MCF 10A (cell line): ENCODE measurements at places on chromosomes 6 and 20.
A peak's percentile ranks its signal among the peaks of the same experiment; 100 is the strongest.

DNA sequence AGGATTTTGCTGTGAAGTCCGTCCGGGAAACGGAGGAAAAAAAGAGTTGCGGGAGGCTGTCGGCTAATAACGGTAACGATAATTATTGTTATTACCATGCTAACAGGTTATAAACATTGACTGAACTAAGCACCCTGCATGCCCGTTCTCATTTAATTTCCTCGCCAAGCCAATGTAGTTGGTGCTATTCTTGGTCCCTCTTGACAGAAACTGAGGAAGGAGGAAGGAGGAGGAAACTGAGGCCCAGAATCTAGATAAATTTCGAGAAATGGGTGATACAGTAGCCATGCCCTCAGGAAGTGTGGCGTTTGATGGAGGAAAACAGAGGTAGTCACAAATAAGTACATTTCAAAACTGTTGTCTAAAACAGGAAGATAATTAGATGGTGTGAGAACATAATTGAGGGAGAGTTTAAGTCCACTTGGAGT is 474 bp downstream of the TPX2 start:
- no peak for DNase-seq

DNA sequence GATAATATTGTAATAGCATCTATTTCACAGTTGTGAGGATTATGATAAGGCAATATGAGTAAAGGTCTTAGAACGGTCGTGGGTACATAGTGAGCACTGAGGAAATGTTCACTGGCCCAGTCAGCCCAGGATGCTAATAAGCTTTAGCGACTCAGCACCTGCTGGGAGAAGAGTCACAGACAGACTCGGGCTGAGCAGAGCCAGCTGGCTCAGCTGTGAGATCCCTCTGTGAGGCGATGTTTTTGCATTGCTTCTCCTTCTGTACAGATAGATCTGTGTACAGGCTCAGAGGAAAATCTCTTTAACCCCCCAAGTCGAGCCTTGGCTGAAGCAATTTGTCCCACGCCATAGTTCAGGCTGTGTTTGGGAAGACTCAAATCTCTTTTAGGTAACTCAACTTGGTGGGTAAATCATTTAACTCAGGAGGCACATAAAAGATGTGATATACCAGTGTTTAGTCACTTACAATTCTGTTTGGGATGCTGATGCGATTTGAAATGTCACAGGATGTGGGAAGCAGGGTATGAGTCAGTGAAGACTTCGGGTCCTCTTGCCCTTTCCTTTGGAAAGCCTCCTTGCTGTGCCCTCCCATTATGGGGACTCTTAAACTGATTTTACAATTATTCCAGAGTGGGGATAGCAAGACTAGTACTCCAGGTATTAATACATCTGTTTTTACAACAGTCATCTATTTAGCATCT is 53.1 kb downstream of the PHACTR1 start:
- DNase-seq, result no peak

DNA sequence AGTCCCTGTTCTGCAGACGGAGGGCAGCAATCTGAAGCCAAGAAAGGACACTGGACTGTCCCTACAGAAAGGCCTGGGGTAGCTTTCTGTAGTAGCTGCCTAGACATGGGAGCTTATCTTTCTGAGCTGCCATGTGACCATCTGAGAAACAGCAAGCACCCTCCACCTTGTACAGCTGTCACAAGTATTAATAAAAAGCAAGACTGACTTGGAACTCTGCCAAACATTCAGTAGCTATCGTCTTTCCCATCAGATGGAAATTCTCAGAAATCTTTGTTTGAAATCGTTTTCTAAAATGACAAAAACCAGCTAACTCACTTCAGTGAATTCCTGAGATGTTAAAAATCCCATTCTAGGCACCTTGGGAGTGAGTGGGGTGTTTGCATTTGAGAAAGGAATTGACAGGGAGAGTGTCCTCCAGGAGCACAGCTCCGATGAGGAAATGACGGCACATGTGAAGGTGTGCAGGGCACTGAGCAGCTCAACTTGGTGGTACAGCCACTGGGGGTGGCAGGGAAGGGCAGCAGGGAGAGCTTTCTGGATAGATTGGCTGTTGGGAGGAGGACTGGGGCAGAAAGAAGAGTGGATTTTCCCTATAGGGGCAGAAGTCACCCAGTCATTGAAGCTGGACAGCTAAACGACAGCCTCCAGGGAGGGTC is 24.5 kb downstream of the ACSS1 start:
- no peak for DNase-seq

- DNase-seq, result no peak
Measured at GRCh38 chr6:149445573-149445972, 39.2 kb downstream of the ZC3H12D start.

GRCh38 chr6:11163932-11164331 is 52.4 kb upstream of the ERVFRD-1 start:
- no peak for DNase-seq

GRCh38 chr20:62143957-62144825 is 622 bp downstream of the SS18L1 start:
- DNase-seq, result peak; percentile 65

GRCh38 chr6:6665555-6666243 is 77.2 kb downstream of the LY86 start:
- no peak for DNase-seq

GRCh38 chr6:111843347-111844147 is 29.7 kb downstream of the FYN start:
- DNase-seq, result no peak

GRCh38 chr20:51497542-51498467 is 44.7 kb downstream of the NFATC2 start:
- no peak for DNase-seq

DNA sequence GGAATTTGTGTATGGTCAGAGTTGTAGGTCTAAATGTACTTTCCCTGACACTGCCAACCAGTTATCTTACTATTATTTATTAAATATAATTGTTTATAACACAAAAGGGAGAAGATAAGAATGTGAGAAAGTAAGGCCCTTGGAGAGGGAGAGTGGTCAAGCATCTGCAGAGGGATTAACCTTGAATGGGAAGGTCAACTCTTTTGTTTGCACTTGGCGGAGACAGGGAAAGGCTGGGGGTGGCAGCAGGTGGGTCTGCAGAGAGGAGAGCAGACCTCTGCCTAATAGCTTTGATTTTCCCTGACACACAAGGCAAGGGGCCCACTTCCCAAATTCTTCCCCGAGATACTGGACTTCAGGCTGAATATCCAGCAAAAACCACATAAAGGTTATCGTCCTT is 4.2 kb downstream of the LRP11 start:
- DNase-seq, result no peak

DNA sequence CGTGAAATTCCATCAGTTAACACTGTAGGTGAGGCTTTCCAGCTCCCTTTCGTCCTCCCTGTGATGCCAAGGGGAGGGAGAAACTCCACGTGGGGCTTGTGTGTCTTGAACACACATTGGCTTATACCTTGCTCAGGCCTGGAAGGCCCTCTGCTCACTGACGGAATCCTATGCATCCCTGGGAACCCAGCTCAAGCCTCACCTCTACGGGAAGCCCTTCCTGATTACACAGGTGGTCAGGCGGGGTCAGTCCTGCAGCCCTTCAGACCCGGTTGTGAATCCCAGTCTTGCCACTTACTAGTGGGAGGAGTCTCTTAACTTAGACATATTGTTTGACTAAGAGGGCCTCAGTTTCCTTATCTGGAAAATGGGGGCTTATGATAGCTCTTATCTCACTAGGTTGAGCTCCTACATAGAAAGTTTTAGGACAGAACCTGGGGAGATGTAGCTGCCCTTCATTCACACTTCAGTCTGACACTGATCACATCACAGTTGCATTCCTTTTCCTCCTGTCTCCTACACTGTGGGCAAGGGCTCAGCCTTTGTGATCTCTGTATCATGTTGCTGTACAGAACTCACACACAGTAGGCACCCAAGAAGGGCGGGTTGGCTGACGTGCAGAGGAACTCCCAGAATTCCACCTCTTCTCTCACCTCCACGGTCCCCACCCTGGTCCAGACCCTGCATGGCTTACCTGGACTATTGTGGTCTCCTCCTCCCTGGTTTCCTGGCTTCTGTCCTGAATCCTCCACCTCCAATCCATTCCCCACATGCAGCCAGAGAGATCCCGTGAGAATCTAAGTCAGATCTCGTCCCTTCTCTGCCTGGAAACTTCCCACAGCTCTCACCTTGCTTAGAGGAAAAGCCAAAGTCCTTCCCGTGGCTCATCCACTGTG is 129.6 kb downstream of the CEBPB start:
- peak; percentile 52 for DNase-seq

DNA sequence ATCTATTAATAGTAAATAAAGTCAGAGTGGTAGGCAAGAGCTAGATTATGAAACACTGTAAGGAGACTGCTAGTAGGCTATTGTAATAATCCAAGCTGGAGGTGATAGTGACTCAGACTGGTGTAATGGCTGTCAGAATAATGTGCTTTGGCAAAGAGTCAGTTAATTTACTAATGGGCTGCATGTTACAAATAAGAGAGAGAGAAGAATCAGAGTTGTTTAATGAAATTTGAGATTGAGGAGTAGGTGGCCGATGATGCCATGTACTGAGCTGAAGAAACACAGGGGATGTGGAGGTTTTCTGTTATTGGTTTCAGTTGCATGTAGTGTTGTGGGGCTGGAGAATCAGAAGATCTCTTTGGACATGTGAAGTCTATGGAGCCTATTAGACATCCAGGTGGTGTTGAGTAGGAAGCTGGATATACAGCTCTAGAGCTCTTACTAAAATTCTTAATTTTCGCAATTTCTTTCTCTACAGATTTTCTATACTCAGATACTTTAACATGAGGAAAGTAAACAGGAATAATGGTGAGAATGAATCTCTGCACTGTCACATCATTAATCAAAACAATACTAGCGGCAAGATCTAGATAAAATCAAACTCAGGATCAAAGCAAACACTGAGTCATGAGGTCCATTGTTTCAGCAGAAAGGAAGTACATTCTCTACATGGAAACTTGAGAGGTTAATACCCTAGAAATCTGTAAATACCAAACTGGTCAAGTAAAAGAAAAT is 167.7 kb downstream of the SIM1 start:
- DNase-seq, result peak; percentile 92

GRCh38 chr6:91449539-91449938 is 862.7 kb upstream of the MAP3K7 start:
- no peak for DNase-seq

DNA sequence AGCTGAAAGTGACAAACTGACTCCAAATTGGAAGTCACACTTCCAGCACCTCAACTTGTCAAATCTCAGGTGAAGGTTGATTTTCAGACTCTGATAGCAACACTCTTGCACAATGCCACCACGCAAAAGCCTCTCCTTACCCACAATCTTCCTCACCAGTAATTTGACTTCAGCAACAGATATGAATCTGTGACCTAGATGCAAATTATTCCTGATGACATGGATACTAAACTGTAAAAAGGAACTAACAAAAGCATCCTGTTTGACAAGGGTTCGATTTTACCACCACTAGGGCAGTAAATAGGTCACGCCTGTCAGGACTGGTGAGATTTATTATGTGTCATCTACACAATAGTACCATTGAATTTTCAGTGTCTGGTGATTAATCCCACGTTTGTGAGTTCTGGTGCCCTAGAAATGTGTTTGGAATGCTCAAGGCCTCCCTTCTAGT is 134.4 kb upstream of the COL21A1 start:
- DNase-seq, result no peak

DNA sequence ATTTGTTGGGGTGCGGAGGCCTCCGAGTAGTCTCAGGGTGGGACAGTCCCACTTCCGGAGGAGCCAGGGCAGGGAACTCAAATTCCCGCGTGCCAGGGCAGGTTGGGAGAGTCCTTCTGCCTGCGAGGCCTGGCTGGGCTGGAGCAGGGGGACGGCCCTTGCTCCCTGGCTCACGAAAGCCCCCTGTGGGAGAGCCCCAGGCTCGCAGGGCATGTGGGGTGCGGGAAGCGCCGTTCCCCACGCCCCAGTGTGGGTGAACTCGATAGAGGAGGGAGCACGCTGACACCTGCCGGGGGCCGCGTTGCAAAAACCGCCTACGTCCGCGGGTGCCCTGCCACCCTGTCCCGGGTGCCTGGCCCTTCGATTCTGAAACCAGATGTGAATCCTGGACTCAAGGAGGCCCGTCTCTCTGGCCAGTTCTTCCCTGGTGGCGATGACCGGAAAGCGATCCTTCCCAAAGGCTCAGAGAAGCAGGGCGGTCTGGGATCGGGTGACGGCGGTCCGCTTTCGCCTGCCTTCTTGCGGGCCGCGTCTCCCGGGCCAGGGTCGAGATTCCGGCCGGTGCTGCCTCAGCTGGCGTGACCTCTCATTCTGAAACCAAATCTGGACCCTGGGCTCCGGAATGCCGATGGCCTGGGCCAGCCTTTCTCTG is 1846.5 kb upstream of the DEFB115 start:
- no peak for DNase-seq

GRCh38 chr6:21284166-21284565 is 309.4 kb upstream of the SOX4 start:
- no peak for DNase-seq

DNA sequence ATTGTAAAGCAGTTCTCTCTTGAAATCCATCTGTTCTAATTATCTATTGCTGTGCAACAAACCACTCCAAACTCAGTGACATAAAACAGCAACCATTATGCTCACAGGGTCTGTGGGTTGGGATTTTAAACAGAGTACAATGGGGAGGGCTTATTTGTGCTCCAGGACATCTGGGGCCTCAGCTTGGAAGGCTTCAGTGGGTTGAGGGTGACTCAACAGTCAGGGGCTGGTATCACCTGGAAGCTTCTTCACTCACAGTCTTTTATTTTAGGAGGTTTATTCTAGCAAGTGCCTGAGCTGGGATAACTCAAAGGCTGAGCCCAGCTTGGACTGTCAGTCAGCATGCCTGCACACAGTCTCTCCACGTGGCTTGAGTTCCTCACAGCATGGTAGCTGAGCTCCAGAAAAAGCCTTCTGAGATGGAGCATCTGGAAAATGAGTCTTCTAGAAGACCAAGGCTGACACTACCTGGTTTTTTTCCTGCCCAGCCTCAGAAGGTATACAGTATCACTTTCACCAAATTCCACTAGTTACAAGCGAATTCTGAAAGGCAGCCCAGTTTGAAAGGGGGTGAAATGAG is 234.6 kb upstream of the ID4 start:
- DNase-seq, result no peak

GRCh38 chr20:29497261-29497671 is 1760.2 kb upstream of the DEFB115 start:
- DNase-seq, result no peak

GRCh38 chr6:39263303-39264037 is 34.2 kb upstream of the KCNK5 start:
- no peak for DNase-seq

- DNase-seq, result no peak
Measured at GRCh38 chr20:37935435-37935834, 32.5 kb downstream of the VSTM2L start.

- no peak for DNase-seq
Measured at GRCh38 chr20:22402550-22402949, 181.8 kb downstream of the FOXA2 start.

- DNase-seq, result no peak
Measured at GRCh38 chr20:51132279-51132678, 109.4 kb upstream of the KCNG1 start.

- DNase-seq, result no peak
Measured at GRCh38 chr6:5338177-5338960, 77.1 kb downstream of the FARS2 start.
